ENCODE measurements at places on chromosomes 3 and 15.

- no peak for DNase-seq
Observed at GRCh38 chr3:193711166-193711485, 118.1 kb downstream of the OPA1 start.

DNA sequence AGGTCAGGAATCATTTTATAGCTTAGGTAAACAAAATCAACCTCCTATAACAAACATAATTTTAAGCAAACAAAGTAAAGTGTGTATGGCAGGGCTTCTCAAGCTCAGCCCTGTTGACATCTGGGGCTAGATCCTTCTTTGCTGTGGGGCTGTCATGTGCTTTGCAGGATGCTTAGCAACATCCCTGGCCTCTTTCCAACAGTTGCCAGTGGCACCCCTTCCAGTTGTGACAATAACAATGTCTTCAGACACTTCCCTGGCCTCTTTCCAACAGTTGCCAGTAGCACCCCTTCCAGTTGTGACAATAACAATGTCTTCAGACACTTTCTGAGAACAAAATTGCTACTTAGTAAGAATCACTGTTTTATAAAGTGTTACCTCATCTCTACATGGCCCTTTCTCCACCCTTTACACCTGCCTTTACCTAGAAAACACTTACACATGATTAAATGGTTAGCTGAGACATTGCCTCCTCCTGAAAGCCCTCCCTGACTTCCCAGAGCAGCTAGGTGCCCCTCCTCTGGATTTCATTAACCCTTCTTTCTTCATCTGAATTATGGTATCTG, 194.0 kb upstream of the LMCD1 start:
- DNase-seq = no peak

GRCh38 chr15:88230823-88231222, 25.7 kb downstream of the NTRK3 start:
- no peak for DNase-seq

GRCh38 chr3:136802481-136802996, 16.4 kb upstream of the SLC35G2 start:
- DNase-seq = no peak

DNA sequence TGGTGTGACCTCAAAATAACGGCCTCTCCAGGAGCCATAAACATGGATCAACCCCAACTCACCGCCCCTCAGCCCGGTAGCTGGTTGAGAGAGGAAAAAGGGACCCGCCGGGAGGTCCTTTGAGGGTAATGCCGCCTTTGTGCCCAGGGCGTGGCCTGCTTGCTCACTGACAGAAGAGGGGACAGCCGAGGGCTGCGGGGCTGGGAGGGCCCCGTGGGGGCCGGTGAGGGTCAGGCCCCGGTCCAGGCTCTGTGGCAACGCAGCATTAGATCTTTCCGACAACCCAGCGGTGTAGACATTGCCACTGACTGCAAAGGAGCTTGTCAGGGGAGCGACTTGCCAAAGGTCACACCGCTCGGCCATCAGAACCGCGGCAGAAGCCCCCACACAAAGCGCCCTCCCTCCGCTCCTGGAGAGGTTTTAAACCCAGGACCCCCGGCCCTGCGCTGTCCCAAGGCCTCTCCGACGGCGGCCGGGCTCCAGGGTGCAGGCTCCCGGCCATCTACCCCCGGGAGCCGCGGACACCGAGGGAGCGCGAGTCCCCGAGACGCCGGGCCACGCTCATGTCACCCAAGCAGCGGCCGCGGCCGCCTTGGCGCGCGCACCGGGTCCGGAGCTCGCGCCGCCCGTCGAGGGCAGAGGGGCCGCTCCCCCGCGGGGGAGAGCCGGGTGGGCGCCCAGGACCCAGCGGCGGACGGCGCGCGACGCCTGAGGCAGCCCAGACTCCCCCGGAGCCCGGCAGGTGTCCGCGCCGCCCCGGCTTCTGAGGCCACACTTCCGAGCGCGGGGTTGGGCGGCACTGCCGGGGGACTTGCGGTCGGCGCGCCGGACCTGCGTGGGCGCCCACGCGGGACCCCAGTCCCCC, 975 bp downstream of the PCSK6 start:
- no peak for DNase-seq

GRCh38 chr3:84224262-84224661, 734.5 kb upstream of the CADM2 start:
- DNase-seq = no peak

- no peak for DNase-seq
Observed at GRCh38 chr15:89123181-89123525, 34.9 kb downstream of the ABHD2 start.

DNA sequence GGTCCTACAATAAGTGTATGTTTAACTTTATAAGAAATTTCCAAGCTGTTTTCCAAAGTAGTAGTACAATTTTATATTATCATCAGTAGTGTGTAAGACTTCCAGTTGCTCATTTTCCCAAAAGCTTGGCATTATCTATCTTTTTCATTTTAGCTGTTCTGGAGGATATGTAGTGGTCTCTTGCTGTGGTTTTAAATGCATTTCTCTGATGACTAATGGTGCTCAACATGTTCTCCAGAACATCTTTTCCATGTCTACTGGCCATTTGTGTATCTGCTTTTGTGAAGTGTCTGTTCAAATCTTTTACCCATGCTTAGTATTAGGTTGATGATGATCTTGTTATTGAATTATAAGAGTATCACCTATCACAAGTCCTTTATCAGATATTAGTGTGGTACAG, 13.3 kb downstream of the BCL2A1 start:
- no peak for DNase-seq

GRCh38 chr15:75200765-75201615, 692 bp upstream of the C15orf39 start:
- no peak for DNase-seq

DNA sequence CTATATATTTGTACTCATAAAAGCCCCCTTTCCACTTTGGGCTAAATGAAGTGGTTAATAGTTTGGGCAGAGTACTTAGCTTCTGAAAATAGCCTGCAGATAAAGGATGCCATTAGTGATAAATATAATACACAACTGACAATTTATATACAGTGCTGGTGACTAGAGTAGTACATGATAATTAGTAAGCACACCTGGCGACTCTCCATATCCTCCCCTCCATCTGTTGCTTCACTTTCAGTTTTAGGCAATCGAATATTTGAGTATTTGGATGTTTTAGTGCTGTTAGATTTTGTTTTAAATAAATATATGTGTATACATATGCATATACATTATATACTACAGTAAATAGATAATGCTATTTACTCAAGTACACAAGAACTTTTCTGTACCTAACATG, 35.9 kb upstream of the CHMP2B start:
- no peak for DNase-seq

DNA sequence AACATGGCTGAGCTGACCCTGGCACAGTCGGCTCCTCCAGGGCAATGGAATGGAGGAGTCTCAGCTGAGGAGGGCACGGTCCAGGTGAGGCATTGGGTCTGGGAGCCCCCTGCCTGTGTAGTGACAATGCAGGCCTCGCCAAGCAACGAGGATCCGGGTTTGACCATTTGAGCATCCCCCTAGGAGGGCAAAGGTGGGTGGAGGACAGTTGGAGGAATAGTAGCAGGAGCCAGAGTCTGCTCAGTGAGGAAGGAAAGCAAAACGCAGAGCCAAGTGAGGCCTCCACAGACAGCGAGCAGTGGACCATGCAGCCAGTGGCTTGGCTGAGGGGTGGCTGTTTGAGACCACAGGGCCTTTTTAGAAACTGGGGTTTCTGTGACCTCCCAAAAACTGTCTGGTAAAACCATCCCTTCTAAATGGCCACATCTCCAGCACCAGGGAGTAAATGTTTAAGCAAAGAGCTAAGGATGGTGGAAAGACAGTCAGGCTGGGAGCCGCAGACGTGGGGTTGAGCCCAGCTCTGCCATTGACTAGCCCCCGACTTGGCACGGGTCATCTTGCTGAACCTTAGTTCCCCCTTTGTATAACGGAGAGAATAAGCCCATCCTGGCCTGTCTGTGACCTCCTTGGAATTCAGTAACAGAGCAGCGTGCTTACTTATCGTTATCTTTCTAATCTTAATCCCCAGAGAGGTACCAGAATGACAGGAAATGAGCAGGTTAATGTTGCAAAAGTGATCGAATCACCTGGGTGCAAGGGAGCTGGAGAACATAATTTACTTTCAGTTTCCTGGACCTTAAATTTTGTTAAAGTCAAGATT, 46.8 kb downstream of the CMTM6 start:
- no peak for DNase-seq

GRCh38 chr3:18901571-18901970, 246.7 kb upstream of the KCNH8 start:
- DNase-seq = no peak

DNA sequence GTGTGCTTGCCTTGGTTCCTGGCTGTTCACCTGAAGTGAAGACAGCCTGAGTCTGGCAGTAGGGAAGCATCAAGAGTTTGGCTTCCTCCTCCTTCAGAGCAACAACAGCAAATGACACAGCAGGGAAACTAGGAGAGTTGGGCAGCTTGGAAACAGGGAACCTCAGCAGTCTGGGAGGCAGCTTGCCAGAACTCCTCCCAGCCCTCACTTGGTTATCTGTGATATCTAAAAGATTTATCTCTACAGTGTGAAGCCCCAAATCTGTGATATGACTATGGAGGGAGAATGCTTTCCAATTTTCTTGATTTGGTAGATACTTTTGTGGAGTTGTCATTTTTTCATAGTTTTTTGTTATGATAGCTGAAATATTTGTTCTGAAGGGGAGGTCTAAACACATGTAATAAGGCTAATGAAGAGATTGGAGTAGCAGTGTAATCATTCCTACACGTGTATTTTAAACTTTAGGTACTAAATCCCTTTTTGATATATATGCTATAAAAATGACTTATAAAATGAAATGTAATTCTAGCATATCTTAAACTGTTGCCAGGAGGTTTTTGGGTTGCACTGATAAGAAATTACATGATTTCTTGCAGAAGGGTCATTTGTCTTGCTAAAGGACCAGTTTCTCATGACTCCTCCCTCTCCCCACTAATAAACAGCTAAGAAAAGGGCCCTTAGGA, 20.8 kb downstream of the UBE2E1 start:
- no peak for DNase-seq

GRCh38 chr3:185473290-185473815, 25.5 kb downstream of the TMEM41A start:
- DNase-seq = no peak

DNA sequence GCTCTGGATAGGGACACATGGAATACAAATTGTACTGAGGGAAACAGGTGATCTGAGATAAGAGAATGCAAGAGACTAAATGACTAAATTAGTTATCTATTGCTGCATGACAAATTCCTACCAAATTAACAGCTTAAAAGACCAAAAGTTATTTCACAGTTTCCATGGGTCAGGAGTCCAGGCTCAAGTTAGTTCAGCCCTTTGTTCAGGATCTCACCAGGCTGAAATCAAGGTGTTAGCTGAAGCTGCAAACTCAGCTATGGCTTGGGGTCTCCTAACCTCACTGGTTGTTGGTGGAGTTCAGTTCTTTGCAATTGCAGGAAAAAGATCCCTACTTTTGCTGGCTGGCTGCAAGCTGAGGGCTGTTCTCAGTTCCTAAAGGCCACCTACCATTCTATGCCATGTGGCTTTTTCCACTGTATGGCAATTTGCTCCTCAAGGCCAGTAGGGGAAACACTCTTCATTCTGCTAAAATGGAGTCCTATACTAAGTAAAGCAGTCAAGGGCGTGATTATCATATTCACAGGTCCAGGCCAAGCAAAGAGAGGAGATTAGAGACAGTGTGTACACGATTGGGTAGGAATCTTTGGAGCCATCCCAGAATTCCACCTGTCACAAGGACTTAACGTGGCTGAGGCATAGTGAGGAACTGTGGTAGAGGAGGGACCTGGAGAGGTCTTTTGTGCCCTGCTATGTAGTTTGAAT, 53.7 kb downstream of the THRB start:
- no peak for DNase-seq

GRCh38 chr3:88132894-88133293, 16.9 kb upstream of the C3orf38 start:
- DNase-seq = no peak

DNA sequence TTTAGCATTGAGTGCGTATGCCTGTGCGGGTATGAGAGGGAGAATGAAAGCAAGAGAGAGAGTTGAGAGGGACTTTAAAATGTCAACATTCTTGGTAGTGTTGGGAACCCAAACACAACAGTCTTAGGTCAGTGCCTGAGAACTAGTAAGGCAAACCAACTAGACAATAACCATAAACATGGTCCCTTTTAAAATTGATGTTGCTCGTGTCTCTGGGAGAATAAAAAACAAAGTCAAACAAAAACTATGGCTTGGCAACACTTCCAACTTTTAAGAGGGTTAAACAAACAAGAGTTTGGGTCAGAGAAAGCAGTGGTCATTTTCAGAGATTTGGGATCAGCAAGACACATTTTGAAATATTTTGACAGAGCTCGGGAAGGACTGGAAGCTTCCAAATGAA, 146.7 kb upstream of the THBS1 start:
- DNase-seq = no peak

DNA sequence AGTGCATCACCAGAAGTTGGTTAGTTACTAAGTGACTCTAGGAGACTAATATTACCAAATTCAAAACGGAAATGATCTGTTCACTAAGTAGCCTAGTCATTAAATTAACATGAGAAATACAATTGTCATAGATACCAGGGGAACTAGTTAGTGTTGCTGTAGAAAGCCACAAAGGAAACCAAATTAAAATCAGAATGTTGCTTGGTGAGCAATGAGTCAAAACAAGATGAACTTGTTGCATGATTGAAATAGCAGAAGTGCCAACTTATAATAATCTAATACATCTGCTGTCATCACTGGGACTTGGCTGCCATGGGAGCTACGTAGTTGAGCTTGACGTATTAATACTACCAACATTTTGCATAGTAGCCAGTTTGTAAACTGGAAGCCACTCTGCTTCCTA, 458.1 kb downstream of the DIPK2A start:
- DNase-seq = no peak

DNA sequence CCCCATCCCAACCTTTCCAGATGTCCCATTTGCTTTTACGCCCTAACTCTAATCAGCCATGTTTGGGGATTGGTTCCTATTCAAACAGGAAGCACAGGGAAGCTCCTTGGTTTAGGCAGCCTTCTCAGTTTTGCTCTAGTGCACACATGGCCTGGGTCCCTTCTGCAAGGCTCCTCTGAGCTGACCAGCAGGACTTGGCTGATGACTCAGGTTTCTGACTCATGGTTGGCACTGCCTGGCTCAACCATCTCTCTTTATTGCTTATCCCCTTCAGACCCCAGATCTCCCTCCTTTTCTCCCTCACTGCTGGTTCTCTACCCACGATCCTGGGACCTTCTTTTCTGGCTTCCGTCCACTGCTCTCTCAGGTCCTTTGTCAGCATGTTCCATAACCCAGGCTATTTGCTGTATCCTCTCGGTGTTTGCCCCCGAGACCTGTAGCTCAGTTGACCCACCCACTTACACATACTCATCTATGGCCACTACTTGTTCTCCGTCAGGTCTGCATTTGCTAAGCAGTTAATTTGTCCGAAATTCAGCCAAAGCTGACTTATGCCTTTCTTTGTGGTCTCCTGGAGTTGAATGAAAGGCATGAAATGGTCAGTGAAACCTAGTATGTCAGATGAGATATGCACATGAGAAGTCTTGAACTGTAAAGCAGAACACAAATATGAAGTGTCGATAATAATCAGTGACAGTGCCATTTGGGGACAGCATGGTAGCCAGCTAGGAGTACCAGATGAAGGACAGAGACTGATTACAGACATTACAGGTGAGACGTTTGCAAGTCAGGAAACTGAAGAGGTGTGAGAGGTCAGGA, 323.5 kb upstream of the ROPN1 start:
- DNase-seq = no peak

GRCh38 chr15:42092398-42093318, 1.7 kb downstream of the PLA2G4D start:
- no peak for DNase-seq

GRCh38 chr15:45128971-45129639, 574 bp downstream of the DUOXA1 start:
- DNase-seq = no peak
